ENCODE measurements at places on chromosomes 7 and 10.

- DNase-seq: no peak
Measured at GRCh38 chr7:103499976-103500375, 54.0 kb upstream of the SLC26A5 start.

- DNase-seq: no peak
Measured at GRCh38 chr7:5384618-5385017, 39.0 kb downstream of the TNRC18 start.

GRCh38 chr7:81433692-81434331 is 336.0 kb downstream of the HGF start:
- DNase-seq: no peak

- no peak for DNase-seq
Measured at GRCh38 chr10:10326116-10326515, 691.6 kb upstream of the CELF2 start.

GRCh38 chr10:4617589-4617988 is 208.4 kb upstream of the AKR1E2 start:
- DNase-seq: no peak

GRCh38 chr10:9786576-9786975 is 1231.1 kb upstream of the CELF2 start:
- DNase-seq: no peak

DNA sequence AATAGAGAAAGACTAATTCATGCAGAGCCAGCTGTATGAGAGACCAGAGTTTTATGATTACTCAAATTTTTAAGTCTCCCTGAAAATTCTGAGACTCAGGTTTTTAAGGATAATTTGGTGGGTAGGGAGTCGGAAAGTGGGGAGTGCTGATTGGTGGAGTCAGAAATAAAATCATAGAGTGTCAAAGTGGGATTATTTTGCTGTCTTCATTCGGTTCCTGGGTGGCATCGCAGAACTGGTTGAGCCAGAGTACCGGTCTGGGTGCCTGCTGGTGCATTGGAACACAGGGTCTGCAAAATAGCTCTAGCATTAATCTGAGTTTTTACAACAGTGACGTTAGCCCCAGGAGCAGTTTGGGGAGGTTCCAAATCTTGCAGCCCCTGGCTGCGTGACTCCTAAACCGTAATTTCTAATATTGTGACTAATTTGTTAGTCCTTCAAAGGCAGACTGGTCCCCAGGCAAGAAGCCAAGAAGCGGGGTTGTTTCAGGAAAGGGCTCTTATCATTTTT is 32.4 kb downstream of the GPRIN2 start:
- DNase-seq: no peak

DNA sequence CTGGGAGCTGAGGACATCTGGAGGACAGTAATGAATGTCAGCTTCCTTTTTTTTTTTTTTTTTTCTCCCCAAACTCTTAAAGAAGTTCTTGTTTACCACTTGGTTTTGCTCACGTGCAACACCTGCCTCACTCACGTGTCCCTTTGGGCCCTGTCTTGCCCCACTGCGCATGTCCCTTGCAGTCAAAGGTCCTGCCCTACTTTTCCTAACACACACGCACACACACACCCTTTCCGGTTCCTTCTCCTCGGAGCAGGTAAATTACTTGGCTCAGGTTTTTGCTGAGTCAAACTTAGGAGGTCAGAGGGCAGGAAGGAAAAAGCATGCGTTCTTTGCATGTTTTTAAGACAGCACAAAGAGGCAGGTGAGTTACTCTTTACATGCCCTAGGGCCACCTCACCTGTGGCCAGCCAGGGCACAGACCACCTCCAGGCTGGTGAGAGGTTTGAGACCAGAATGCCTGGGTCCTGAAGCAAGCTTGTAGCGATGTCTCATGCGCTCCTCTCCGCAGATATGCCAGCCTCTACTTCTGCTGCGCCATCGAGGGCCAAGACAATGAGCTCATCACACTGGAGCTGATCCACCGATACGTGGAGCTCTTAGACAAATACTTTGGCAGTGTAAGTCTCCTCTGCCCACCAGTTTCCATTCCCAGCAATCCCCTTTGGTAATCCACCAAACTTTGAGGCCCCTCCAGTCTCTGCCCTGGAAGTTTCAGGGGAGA is 2.8 kb downstream of the AP1S1 start:
- DNase-seq: no peak

GRCh38 chr10:127910464-127910770 is 3.5 kb downstream of the PTPRE start:
- DNase-seq: no peak

DNA sequence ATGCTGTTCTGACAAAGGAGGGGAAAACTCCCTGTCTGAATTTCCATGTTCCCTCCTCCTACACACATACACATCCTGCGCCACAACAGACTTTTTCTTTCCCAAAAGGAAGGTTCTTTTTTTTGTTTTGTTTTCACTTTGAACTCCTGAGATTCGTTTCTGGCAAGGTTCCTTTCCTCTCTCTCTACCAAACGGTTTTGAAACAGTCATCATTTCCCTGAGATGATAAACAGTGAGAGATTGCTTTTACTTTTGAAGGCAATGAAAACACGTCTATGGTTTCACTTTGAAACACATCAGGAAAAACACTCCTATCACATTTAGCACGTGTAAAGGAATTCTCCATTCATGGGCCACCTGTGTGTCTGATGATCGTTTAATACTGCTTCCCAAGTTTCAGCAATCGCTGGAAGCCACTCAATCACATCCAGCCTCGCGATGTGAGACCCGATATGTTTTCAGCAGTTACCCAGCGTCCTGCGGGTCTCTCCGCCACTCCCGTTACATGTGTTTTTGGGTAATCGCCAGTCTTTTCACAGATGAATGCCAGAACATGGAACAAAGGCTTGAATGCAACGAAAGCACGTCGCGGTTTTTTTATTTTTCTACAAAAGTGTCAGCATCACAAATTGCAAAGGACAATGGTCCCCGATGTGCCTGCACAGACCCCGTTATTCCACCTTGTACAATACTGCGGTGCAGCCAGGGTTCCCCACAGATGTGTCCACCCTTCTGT is 62.8 kb upstream of the CUX1 start:
- no peak for DNase-seq

DNA sequence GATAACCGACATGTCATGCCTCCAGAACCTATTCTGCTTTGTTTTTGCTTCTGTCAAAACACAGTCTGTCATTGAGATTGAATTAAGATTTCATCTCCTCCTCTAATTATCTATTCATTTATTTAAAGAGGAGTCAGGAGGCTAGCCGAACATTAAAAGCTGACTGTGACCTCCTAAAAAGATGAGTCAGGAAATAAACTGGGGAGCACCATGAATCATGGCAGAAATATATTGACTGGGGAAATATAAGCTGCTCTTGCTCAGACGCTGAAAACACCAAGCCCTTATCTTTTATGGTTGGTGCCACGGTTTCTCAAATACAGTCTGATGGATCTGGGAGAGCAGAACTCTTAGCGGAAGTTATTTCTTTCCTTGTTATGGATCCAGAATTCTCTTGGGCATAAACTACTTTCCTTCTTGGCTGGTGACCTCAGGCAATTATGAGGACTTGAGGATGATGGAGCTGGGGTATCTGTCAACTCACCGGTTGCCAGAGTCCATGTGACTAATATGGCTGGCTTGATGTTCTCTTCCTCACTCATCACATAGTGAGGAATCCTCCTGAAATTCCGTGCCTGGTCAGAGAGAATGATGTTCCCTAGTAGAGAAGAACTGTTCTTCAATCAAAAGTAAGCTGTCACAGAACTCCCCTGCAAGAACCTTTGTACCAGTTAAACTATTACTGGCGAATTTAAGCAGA is 307.6 kb upstream of the PHYHIPL start:
- no peak for DNase-seq

GRCh38 chr10:79375321-79376077 is 28.2 kb downstream of the PPIF start:
- DNase-seq: no peak

DNA sequence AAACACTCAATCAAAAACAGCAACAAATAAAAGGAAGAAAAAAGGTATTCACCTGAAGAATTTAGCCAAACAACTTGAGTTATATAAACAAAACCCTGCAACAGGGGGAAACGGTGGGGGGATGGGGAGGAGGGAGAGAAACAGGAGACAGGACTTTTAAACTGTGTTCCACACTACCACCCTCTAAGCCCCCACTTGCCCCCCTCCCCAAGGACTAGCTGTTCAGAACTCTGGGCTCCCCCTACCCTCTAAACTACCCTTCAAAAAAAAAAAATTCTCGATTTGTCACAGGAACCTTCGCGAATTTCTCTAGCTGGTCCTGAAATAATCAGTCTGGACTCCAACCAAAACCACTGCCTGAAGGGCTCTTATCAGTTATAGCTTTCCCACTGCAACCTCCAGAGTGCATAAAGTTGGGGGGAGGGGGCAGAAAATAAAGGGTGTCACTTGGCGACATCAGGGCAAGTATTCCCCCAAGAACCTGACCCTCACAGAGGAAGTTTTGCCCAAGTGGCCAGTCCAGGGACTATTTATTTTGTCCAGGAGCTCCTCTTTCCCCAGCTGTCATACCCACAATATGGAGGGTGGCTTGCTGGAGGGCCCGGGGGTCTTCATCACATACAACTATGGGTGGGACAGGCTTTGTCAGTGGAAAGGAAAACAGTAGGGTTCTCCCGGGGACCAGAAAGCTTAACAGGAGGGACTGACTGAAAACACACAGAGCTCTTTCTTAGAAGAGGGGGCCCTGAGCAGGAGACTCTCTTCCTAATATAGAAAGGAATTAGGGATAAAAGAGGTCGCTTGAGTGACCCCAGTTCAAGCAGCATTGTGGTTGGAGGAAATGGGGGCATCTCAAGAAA is 1.3 kb downstream of the UBE2H start:
- DNase-seq: no peak

GRCh38 chr7:139482122-139482521 is 1.4 kb downstream of the KLRG2 start:
- no peak for DNase-seq

GRCh38 chr7:112529521-112529920 is 48.7 kb downstream of the LSMEM1 start:
- peak; percentile 2 for DNase-seq

GRCh38 chr7:42192066-42192465 is 44.9 kb downstream of the GLI3 start:
- no peak for DNase-seq

- DNase-seq: peak; percentile 6
Measured at GRCh38 chr10:44386546-44387052, 1.7 kb upstream of the CXCL12 start.

DNA sequence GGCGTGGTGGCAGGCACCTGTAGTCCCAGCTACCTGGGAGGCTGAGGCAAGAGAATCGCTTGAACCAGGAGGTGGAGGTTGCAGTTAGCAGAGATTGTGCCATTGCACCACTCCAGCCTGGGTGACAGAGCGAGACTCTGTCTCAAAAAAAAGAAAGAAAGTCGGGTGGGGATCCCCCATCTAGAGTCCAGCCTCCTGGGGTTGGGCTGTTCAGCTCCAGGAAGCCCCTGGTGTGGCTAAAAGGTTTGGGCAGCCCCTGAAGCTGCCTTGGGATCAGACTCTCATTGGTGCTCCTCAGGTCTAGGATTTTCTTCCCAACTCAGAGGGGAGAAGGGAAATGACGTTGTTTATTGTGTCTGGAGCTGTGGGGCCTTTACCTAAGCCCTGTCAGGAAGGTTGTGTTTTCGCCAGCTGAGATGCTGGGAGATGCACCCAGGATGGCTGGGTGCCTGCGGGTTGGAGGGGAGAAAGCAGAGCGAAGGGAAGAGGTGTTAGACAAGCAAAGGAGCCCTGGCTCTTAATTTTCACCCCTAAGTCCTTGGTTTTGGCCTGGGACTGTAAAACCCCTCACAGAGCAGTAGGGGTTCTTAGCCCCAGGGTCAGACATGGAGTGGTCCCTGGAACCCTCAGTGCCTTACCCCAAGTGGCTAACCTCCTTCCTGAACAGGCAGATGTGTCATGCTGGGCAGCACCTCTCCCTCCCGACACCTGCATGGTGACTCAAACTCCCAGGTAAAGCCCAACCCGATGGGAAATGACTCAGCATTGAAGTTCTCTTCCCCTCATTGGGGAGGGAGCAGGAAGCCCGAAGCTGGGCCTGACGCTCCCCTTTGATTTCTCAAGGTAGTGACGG is 21.1 kb downstream of the PLAU start:
- DNase-seq: no peak

GRCh38 chr10:32386623-32387260 is 39.8 kb upstream of the EPC1 start:
- DNase-seq: peak; percentile 78

DNA sequence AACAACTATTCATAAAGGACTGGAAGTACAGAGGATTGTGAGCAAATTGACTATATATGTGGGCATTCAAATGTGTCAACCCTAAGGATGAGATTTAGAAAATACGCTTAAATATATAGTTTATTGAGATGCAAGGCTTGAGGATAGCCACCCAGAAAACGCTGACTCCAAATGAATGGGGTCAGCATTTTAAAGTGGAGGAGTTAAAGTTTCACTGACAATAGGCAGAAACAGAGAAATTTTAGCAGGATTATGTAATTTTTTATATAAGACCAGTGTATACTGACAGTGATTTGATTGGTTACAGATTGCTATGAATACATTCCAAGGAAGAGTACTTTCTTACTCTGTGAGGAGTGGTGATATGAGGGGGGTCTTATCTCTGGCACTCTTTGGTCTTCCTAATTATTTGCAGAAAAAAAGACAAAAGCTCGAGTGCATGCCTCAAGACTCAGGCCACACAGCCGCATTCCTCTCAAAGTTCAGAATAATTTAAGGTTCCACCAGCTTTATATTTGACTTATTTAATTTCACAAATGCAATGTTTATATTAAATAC is 38.6 kb upstream of the ARL4A start:
- no peak for DNase-seq

- no peak for DNase-seq
Measured at GRCh38 chr10:35124540-35124939, 2.1 kb upstream of the CREM start.
